WTC11 (cell line): ENCODE measurements at places on chromosomes 5 and 9.

- DNase-seq = no peak
Observed at GRCh38 chr5:93777620-93778019, 36.2 kb upstream of the POU5F2 start.

GRCh38 chr5:156361436-156362109 lies 34.6 kb downstream of the SGCD start:
- no peak for DNase-seq

DNA sequence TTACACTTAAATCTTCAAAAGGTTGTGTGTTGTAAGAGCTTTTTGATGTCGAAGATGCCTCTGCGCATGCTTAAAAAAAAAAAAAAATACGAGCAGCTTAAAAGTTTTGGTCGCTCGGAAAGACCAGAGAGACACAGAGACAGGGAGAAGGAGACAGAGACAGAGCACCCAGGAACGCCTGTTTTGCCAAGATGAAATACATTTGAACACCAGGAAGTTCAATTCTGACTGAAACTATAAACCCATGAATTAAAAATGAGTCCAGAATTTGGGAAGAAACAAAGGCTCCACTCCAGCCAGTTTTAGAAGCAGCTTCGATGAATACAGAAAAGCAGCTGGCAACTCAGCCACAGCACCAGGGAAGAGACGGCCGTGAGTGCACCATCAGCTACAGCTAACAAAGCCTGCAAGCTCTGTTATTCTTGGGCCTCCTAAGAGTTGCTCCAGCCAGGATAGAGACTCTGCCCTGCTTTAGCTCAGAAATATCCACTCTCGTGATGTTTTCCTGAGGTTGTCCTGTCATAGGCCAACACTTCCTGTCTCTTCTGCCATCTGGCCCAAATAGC lies 2.5 kb upstream of the ZNF474 start:
- DNase-seq = no peak

- DNase-seq = no peak
Observed at GRCh38 chr5:163569284-163569683, 63.9 kb downstream of the MAT2B start.

- no peak for DNase-seq
Observed at GRCh38 chr5:132905938-132906337, 32.5 kb downstream of the LEAP2 start.

- DNase-seq = no peak
Observed at GRCh38 chr5:141783947-141784296, 94.3 kb downstream of the PCDH1 start.

DNA sequence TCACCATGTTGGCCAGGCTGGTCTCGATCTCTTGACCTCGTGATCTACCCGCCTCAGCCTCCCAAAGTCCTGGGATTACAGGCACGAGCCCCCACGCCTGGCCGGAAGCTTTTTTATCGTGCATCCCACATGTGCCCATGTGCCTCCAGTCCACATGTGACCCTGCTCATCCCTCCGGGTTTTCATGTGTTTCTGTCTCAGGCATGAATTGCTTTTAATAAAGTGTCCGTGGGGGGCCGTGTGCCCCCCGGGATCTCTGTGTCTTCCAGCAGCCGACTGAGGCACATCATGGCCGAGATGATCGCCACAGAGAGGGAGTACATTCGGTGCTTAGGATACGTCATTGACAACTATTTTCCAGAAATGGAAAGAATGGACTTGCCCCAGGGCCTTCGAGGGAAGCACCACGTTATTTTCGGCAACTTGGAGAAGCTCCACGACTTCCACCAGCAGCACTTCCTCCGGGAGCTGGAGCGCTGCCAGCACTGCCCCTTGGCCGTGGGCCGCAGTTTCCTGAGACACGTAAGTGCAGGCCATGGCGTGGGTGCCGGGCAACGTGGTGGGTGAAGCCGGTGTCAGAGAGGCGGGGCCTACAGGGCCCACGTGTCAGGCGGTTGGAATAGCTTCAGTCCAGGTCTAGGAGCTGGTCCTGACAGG lies 22.1 kb upstream of the LRRC14B start:
- no peak for DNase-seq

- DNase-seq = no peak
Observed at GRCh38 chr9:127940593-127940992, 2.9 kb upstream of the DPM2 start.

GRCh38 chr5:39256477-39257235 lies 37.3 kb upstream of the FYB1 start:
- DNase-seq = no peak

DNA sequence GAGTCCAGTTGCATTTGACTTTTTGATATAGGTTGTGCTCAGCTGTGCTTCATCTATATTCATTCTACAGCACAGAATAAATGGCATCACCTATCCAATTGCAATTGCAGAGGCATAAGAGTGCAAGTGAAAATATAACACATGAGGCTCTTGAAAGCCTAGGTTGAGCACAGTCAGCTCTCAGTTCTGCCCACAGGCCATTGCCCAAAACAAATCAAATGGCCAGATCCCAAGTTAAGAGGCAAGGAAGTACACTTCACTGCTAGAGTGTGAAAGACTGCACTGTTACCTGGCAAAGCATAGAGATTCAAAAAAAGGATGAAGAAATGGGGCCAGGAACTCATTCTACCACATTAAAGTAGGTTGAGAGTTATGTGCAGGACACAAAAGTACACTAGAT lies 305.5 kb upstream of the SEMA6A start:
- DNase-seq = no peak

GRCh38 chr5:114335391-114335790 lies 26.5 kb upstream of the KCNN2 start:
- DNase-seq = no peak

DNA sequence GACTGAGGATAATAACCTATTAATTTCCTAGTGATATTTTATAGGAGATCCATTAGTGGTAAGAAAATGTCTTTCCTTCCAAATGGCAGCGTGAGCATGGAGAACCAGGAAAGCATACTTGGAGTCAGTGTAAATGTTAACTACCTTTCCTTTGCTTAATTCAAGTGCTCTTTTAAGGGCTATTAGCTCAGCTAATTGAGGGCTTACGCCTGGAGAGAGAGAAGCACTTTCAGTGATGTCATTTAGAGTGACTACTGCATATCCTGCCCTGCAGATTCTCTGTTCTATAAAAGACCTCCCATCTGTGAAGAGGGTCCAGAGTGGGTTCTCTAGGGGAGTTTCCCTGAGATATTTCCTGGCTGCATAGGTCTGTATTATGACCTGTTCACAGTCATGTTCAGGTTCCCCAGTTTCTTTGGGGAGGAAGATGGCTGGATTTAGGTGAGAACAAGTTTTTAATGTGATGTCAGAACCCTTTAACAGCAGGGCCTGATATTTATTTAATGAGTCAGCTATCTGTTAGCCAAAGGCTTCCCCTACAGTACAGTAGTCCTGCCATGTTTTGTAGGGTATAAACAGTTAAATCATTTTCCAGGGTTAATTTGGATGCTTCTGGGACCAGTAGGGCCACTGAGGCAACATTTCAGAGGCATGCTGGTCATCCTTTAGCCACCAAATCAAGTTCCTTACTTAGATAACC lies 89.6 kb downstream of the TRIM36 start:
- no peak for DNase-seq

GRCh38 chr5:154176181-154176580 lies 14.4 kb upstream of the GALNT10 start:
- no peak for DNase-seq

GRCh38 chr9:96058218-96058617 lies 182.7 kb downstream of the ERCC6L2 start:
- no peak for DNase-seq

- no peak for DNase-seq
Observed at GRCh38 chr9:72540348-72540873, 19.0 kb downstream of the TMC1 start.

DNA sequence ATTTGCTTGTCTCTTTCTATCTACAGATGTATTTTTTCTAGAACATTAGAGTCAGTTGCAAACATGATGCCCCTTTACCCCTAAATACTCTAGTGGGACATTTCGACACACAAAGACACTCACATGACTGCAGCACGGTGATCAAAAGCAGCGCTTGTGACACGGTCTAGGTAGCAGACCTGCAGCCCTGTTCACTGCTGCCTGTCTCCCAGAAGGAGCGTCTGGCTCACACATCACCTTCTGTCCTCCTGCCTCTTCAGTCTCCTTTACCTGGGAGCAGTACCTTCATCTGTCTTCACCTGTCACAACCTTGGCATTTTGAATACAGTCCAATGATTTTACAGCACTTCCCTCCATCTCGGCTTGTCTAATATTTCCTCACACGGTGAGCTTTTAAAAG lies 51.9 kb upstream of the SH3PXD2B start:
- DNase-seq = no peak

DNA sequence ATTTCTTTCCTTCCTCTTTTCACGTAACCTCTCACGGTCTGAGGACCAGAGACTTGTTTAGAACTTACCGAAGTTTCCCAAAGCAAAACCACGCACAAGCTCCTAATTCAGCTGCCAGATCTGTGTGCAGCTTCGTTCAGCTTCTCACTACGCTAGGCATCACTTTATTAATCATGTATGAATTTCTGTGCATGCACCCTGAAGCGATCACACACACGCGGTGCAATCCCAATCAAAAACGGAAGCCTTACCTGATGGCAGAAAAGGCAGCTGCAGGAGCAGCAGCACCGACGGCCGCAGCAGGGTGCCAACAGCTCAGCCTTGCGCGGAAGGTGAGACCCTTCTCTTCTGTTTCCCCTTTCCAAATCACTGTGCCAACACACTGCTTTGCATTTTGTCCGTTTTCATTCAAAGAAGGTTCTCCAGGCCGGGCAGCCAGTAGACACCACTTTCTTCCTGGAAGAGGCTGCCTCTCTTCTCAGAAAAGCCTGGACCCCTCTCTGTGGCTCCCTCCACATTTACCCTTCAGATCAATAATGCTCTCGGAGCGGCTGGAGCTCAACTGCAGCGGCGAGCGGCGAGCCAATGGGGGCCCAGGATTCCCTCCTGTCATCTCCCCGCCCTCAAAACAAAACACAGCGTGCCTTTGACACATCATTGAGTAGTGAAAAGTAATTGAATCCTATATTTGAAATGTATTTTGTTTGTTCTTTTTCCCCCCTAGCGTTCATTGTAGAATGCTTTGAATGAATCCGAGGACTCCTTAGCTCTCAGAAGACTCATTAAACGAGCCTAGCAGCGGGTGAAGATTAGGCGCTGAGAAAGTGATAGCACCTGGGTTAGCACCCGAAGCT lies at the start of gene CDH12:
CDH12 (minus strand) TSS at position 538 of the 854 bp plus-strand sequence.
- DNase-seq = peak; percentile 51

DNA sequence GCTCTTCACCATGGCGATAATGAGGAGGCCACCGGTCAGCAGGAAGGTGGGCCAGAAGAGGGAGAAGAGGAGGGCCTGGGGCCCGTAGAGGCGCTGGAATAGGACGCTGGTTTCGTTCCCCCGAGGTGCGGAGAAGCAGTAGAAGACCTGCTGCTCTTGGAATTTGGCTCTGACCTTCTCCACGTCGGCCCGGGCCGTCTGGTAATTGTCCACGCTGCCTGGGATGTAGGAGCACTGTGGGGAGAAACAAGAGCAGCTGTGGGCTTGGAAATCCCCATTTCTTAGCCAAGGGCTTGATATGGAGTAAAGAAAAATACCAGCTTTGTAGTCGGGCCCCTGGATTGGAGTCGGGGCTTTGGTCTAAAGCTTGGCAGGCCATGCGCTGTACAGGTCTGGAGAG lies 10.4 kb downstream of the KCNMB1 start:
- no peak for DNase-seq

GRCh38 chr9:113868501-113868900 lies 7.6 kb upstream of the ZNF618 start:
- no peak for DNase-seq
